Motor neuron (in vitro differentiated cells): ENCODE measurements at places on chromosomes 7 and 10. TPM values are rescaled to one million over a fixed set of nuclear protein-coding genes. Genes with fewer than 3 reads are reported as not detected.

The R3HCC1L gene
- 13.7 and 13.8 TPM in 2 replicates for total RNA-seq

The GPR85 gene
- 4.5 and 5.5 TPM in 2 replicates for total RNA-seq

The HOGA1 gene
- 0.27 and 0.63 TPM in 2 replicates for total RNA-seq

The PLAU gene
- total RNA-seq, result 1.1 and 2.3 TPM in 2 replicates

The SPDYE11 gene
- 2.2 and 3.1 TPM in 2 replicates for total RNA-seq

- ATAC-seq, result peak; percentile 34
Measured at GRCh38 chr10:122565766-122566206, 5.2 kb downstream of the DMBT1 start.

- ATAC-seq, result no peak
Measured at GRCh38 chr7:127208351-127208750, 44.4 kb downstream of the GRM8 start.

- ATAC-seq, result no peak
Measured at GRCh38 chr10:56622335-56622973, 261.4 kb upstream of the ZWINT start.

DNA sequence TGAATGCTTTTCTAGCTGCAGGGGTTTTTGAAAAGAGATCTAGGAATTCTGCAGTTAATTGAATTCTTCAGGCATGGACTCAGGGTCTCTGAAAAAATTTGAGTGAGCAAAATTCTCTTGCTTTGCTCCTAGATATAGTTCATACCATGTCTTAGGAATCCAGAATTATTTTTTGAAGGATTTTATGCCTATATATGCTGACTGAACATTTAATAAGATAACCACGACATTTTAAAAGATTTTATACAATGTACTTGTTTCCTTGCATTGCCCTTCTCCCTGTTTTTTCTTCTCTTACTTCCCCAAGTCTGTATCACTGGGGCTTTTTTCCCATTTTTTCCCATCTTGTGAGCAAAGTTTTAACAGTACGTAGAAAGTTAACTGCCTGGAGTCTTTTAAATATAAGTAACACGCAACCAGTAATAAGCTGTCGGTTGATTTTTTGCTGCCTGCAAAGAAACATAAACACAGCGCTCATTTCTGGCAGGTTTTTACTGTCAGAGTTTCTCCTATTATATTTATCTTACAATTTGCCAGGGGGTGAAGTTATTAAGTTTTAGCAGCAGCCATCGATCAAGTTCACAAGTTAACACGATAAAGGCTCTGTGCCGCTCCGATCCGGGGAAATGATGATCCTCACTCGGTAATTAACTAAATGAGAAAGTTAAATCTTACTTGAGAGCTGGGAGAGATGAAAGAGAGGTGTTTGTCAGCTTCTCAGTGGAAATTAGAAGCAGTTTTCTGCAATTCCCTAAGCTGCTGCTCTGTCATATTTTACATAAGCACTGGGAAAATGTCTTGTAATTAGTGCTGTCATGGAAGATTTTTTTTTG, 81.0 kb downstream of the POLL start:
- no peak for ATAC-seq

GRCh38 chr10:112759496-112759895, 190.6 kb upstream of the TCF7L2 start:
- ATAC-seq, result no peak

DNA sequence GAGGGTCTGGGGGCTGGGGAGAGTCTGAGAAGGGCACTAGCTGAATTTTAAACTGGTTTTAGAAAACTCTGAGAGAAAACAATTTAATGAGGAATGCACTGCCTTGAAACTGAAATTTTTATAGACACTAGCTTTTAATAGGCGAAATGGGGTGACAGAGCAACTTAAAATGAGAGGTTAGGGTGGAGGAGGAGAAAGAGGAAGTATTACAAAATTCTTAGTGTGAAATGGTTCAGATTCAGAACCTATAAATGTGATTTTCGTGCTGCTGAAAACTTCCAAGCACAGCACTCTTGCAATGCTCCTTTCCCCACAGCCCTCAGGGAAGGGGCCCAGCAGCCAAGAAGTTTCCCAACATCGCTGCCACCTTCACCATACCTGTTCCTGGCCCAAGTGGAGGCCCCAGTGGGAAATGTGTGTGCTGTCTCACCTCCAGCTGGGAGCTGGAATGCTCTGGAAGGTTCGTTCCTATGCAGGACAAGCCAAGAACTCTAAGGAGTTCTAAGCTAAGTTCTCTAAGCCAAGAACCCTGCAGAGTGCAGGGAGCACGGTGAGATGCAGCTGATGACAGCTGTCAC, 60.0 kb downstream of the ATXN7L1 start:
- no peak for ATAC-seq

DNA sequence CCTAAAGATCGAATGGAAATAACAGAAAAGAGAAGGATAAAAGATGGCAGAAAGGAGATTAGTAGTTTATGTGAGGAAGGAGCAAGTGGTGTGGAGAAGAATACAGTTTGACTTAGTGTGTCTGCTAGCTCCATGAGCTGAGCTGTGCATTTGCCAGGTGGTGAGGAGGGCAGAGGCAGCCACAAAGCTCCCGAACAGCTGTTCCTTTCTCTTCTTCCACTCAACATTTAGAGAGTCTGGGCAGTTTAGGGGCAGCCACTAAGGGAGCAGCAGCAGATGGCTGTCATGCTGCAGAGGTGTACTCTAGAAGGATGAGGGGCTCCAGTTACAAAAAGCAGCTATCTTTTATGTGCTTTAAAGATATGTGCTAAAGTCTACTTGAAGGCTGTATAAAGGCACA, 674.4 kb downstream of the GRM8 start:
- ATAC-seq, result peak; percentile 41
